Endothelial cell of umbilical vein (primary cell): ENCODE measurements at places on chromosomes 2 and 18.

- no peak for DNase-seq
- H3K36me3 ChIP-seq = no peaks in the 10 kb centered on the region
- no peaks in the 10 kb centered on the region for H3K27me3 ChIP-seq
- H3K27ac ChIP-seq = no peak overlapping the region
Measured at GRCh38 chr2:26162963-26163362, 9.9 kb upstream of the GAREM2 start.

DNA sequence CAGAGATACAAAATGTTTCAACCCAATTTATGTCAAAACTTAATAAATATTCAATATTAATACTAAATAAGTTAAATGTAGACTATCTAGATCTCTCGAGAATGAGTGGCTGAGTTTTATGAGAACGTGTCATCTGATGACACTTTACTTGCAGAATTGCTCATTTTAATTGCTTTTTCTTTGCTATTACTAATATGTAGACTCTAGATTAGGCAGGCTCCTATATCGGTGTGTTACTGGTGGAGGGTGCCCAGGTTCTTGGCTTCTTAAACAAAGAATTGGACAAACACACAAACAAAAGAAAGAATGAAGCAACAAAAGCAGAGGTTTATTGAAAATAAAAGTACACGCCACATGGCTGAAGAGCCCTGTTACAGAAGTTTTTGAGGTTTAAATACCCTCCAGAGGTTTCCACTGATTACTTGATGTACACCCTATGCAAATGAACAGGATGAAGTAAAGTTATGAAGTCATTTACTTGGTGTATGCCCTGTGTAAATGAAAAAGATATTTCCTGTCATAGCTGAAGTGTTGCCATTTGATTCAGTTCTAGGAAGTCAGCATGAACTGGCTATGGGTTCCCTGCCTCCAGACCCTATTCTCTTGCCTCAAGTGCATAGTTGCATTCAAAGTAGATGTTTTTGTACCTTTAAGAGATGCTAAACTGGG, 122.9 kb upstream of the ITGA4 start:
- no peak for DNase-seq
- H3K4me1 ChIP-seq = no peaks in the 10 kb centered on the region
- H3K27me3 ChIP-seq = no peaks in the 10 kb centered on the region
- no peak overlapping the region for H3K27ac ChIP-seq

- no peaks in the 10 kb centered on the region for H3K4me1 ChIP-seq
- H3K27ac ChIP-seq = no peak overlapping the region
- no peak for DNase-seq
- H3K4me3 ChIP-seq = no peak overlapping the region
- H3K27me3 ChIP-seq = no peaks in the 10 kb centered on the region
- H3K36me3 ChIP-seq = no peaks in the 10 kb centered on the region
Measured at GRCh38 chr18:63290821-63291200, 28.8 kb downstream of the BCL2 start.

GRCh38 chr2:41949883-41950665, 97.7 kb upstream of the PKDCC start:
- no peak for DNase-seq
- H3K36me3 ChIP-seq = no peaks in the 10 kb centered on the region
- H3K4me3 ChIP-seq = no peak overlapping the region
- H3K27ac ChIP-seq = no peak overlapping the region
